Foreskin melanocyte (primary cell): ENCODE measurements at places on chromosomes 12 and 14.
A peak's percentile ranks its signal among the peaks of the same experiment; 100 is the strongest.

DNA sequence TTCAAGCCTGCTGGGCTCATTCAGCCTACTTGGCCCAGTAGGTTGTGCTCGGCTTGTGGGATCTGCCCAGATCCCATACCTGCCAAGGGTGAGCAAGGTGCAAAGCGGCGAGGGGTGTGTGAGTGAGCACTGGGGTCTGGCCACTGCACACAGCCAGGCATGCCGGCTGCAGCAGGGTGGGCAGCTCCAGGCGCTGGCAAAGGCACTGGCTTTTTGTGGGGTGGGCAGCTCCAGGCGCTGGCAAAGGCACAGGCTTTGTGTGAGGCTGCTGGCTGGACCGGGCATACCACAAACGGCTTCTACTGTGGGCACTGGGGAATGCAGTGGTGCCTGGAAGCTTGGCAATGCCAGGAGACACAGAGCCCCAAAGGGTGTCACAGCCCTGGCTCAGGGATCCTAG is 137.4 kb downstream of the SLC16A7 start:
- DNase-seq, result no peak

DNA sequence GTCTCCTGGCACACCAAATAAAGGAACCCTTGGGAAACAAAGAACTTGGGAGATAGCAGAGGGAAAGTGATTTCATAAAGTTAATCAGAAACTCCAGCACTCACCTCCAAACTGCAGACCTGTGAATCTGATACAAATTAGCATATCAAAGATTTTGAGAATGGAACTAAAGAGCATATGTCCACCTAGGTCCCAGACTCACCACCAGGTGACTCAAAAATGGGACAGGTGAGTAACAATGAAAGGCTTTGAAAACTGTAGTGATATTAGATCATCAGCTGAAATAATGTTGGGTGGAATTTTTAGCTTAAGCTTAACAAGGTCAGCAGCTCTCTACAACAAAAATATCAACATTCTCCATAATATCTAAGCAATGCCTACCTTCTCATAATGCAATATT is 214.8 kb downstream of the RERGL start:
- DNase-seq, result no peak

DNA sequence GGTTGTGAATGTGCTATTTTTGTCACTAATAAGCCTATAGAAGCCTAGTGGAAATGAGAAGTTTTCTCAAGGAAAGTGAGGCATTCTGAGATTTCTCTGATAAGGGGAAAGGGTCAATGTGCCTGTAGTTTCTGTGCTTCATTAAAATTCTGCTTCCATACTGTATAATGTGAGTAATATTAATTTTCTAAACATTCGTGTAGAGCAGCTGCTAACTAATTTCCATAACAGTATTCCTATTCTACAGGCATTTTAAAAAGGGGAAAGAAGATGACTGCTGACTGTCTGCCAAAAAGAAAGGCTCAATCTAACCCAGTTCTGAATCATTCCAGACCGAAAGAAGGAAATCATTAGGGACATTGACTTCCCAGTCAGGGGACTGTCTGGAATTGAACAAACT is 293.3 kb upstream of the TMPO start:
- no peak for DNase-seq

DNA sequence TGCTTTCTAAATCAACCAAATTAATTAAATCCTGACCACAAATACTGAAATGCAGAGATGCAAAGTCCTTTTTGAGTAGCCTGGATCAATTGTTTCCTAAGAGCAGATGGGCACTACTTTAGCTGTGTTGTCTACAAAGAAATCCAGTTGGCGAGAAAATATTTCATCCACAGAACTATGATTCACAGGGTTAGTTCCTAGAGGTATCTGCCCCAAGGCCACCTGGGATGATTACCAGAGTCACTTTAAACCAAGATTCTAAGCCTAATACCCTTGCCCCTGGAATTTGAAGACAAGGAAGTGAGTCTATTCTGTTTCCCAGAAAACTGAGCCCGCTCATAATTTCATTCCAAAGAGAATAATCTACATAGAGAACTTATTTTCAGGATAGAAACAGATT is 198.4 kb downstream of the PPM1H start:
- DNase-seq, result no peak

GRCh38 chr14:77660754-77661153 is 44.3 kb upstream of the SPTLC2 start:
- no peak for DNase-seq

DNA sequence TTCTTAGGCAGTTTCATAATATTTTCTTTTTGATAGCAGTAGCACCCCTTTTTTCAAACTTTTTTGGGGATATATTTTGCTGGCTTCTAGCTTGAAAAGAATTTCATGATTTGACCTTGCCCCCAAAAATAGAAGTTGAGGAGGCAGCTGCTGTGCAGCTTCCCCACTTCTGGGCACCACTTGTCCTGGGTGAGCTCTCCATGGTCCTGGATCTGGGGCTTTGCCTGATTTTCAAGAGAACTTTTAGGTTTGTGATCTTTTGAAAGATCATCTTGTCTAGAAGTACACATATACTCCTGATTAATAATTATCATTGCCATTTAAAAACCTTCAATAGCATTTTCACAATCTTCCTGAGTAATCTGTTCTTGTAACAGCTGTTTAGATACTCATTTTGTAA is 271.6 kb downstream of the NPAS3 start:
- no peak for DNase-seq

DNA sequence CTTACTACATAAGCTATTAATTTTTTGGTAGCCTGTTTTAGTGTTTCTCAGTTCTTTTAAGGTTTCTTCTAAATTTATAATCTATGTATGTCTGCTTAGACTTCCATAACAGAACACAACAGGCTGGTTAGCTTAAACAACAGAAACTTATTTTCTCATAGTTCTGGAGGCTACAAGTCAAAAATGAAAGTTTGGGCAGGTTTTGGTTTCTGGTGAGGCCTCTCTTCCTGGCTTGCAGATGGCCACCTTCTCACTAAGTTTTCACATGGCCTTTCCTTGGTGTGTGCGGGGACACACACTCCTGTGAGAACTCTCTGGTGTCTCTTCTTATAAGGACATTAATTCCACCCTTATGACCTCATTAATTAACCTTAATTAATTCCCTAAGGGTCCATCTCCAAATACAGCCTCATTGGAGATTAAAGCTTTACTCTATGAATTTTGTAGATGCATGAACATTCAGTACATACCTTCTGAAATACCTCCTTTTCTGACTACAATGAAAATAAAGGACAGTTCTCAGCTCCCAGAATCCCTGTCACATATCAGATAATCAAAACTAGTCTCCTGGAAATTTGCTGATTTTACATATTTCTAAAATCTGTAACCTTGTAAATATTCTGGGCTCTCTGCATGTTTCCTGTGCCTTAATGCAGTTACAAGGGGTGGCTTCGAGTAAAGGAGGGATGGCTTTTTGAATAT is 23.2 kb upstream of the BMAL2 start:
- no peak for DNase-seq

DNA sequence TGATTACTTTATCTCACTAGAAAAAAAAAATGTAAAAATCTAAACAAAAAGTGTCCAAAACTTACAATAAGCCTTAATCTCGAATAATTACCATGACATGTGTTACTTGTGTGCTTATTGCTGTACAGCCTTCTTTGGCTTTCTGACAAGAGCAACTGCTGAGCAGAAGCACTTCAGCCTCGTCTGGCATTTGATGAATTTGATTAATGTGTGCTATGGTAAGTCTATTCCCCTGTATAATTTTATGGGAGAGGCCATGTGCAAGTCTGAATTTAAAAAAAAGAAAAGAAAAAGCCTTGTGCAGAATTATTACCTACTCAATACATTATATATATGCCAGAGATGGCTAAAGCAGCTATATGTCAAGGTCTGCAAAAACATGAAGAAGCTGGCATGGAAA is 113.9 kb downstream of the AEBP2 start:
- no peak for DNase-seq

GRCh38 chr12:128286970-128287369 is 20.0 kb downstream of the TMEM132C start:
- no peak for DNase-seq

DNA sequence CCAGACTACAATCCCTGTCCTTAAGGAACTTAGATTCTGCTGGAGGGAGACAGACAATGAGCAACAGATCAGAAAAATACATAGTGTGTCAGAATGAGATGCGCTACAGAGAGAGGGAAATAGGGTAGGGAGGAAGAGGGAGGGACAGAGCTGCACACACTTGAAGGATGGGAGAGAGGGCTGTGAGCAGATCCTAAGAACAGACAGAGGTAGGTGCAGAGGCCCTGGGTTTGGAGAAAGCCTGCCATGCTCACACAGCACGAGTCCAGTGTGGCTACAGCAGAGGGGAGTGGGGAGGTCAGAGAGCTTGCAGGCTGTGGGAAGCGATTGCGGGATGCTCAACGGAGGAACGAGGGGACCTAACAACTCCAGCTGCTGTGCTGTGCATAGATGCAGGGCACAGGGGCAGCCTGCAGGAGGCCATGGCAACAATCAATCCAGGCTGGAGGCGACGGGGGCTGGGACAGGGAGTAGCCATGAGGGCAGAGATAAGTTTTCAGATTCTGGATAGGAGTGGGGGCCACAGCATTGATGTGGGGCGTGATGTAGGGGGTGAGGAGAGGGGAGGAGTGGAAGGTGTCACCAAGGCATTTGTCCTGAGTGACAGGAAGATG is 20.7 kb downstream of the FAIM2 start:
- no peak for DNase-seq

DNA sequence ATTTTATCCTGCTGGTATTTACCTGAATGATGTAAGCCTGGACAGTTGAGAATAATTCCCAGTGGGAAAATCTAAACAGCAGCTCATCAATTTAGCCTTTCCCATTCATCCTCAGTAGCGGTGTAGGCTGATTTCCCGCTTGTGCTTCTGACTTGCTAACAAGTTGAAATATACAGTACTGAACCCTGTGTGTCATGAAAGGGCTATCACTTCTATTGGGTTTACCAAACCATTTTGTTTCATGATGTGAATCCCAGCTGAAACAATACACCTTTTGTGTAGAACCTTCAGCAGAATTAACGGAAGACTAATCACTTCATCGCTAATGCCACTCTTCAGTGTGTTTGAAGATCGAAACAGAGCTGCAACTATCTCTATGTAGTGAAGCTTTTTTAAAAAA is 88.4 kb downstream of the POLR3B start:
- DNase-seq, result peak; percentile 57

DNA sequence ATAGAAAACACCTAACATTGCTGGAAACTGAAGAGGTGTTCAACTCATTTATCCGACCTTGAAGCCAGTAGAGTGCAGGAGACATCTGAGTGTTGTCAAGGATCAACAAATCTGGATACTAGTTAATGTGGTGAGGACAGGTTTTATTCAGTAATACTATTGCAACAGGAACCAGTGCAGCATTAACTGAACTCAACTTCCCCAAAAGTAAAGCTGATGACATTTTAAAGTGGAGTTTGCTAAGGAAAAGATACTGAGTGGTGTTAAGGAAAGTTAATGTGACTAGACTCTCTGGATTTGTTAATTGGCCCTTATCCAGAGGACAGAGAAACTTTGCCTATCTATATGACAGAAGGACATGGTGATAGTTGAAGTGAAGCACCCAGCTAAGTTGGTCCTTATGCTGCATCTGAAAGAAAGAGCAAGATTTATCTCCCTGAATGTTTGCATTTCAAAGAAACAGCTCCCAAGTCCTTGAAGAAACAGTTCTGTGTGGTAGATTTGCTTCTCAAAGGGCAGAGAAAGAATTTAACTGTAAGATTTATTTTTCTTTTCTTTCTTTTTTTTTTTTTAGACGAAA is 1.2 kb upstream of the CLEC7A start:
- no peak for DNase-seq

GRCh38 chr12:1382151-1382550 is 212.2 kb downstream of the FBXL14 start:
- DNase-seq, result no peak

DNA sequence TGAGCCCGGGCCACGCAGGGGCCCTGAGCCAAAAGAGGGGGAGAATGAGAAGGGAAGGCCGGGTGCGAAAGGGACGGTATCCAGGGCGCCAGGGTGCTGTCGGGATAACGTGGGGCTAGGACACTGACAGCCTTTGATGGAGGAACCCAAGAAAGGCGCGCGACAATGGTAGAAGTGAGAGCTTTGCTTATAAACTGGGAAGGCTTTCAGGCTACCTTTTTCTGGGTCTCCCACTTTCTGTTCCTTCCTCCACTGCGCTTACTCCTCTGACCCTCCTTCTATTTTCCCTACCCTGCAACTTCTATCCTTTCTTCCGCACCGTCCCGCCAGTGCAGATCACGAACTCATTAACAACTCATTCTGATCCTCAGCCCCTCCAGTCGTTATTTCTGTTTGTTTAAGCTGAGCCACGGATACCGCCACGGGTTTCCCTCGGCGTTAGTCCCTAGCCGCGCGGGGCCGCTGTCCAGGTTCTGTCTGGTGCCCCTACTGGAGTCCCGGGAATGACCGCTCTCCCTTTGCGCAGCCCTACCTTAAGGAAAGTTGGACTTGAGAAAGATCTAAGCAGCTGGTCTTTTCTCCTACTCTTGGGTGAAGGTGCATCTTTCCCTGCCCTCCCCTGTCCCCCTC is 3.0 kb downstream of the SSTR1 start:
- no peak for DNase-seq

DNA sequence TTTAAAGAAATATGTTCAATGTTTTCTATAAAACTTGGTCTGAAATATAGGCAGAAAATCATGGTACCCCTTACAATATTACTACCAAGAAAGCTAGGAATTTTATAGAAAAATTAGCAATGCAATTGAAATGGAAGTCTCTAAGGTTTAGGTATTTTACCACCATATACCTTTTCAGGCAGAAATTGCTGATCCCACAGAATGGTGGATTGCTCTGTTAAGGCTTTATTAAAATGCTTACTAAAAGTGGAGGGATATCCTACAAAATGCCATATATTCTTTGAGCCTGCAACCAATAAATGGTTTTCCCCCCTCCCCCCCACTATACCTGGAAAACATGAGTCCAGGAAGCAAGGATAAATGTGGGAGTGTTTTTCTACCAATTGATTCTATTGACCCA is 718.1 kb upstream of the NOVA1 start:
- no peak for DNase-seq

GRCh38 chr14:105974902-105975301 is 448.5 kb downstream of the TMEM121 start:
- no peak for DNase-seq

GRCh38 chr12:29131539-29131938 is 17.5 kb upstream of the FAR2 start:
- peak; percentile 84 for DNase-seq

DNA sequence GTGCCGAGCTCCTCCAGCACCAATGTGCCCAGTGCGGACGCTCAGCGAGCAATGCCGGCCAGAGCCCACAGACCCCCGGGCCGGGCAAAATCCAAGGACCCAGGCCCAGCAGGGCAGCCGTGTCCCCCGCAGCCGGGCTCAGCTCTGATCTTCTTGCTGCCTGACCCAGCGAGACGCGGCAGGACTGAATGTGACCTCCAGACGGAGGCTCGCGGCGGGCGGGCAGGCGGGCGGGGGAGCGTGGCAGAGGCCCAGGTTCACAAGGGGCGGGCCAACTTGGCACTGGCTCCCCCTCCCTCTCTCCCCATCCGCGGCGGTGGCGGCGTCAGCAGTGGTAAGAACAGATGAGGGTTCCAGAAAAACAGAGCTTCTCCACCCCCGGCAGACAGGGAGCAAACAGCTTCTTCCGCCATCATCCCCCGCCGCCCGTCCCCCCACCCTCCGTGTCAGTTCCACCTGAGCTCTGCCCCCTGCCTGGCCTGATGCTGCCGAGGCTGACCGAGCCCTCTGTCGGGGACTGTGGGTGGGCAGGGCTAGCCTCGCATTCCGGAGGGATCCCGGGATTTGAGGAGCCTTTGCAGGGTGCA is 94.3 kb downstream of the RFLNA start:
- DNase-seq, result no peak
